MM.1S (cell line): ENCODE measurements at places on chromosomes 2 and 18.
A peak's percentile ranks its signal among the peaks of the same experiment; 100 is the strongest.

GRCh38 chr2:95342556-95343320 lies 45.6 kb downstream of the KCNIP3 start:
- DNase-seq = no peak

- no peak for DNase-seq
Measured at GRCh38 chr2:64492272-64492671, 31.9 kb upstream of the AFTPH start.

- no peak for DNase-seq
Measured at GRCh38 chr18:67597759-67598158, 81.2 kb upstream of the DSEL start.

DNA sequence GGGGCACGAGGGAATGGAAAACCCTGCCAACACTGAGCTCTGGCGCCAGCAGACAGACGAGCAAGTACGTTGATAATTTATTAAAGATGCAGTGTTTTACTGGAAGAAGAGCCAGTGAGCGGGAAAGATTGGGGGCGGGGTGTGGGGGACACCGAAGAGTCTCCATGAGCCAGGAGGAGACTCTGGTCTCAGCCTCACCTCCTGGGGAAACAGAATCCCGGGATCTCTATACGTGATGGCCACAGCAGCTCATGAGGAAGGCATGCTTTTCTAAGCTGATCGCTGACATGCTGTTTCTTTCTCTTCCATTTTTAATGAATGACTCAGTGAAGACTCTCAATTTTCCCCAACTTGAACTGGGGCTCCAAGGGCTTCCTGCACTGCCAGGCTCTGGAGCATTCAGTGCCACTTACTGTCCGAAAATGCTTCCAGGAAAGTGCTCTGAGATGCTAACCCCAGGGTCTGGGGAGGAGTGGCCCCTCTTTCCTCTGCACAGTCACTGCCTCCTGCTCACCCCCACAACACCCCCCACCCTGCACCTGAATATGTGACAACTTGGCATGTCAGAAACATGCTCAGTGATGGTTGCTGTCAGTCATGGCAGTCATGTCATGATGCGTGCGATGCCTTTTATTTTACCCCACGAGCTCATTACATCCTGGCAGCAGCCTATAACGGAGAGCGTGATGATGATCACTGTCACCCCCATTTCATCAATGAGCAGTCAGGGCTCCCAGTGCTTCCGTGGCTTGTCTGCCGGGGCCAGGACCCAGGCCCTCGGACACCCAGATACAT lies 164.2 kb upstream of the CAPN13 start:
- DNase-seq = no peak

- DNase-seq = no peak
Measured at GRCh38 chr2:113149553-113150257, 22.3 kb downstream of the IL1RN start.

DNA sequence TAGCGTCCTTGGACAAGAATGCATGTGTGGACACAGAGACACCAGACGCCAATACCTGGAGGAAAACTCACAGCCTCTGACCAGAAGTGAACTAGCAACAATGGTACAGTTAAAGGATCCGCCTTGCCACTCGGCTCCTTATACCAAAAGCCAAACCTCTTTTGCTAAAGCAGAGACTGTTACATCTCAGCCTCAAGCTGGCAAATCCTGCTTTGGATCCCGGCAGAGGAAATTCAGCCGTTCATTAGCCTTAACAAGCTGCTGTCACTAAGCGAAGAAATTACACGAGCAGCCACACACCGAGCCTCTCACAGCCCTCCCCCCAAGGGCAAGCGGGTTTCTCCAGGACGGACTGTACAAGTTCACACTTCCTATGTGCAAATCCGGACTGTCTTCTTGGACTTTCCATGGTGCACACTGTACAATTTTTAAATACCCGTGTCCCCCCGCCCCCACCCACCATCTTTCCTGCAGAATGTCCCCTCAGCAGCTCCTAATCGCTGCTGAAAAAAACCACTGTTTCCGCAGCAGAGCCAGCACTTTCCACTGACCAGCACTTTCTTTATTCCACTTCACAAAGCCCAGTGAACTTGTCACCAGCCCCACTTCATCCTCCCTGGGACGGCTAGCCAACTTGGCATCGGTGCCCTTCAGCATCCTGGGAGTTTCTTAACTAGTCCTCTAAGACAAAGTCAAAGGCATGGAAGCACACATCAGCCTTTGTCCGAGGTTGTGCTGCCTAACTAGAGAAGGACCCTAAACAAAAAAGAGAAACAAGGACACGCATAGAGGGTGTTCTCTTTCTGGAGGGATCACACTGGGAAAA lies 1.5 kb downstream of the KLF7 start:
- DNase-seq = peak; percentile 28

DNA sequence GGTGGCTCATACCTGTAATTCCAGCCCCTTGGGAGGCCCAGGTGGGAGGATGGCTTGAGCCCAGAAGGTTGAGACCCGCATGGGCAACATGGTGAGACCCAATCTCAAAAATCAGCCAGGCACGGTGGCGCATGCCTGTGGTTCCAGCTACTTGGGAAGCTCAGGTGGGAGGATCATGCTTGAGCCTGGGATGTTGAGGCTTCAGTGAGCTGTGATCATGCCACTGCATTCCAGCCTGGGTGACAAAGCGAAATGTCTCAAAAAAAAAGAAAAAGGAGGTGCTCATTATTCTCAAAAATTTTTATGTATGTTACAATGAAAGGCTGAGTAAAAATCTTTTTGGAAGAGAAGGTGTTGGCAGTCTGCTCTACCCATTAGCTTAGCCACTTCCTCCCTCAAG lies 106.8 kb downstream of the TSN start:
- no peak for DNase-seq

DNA sequence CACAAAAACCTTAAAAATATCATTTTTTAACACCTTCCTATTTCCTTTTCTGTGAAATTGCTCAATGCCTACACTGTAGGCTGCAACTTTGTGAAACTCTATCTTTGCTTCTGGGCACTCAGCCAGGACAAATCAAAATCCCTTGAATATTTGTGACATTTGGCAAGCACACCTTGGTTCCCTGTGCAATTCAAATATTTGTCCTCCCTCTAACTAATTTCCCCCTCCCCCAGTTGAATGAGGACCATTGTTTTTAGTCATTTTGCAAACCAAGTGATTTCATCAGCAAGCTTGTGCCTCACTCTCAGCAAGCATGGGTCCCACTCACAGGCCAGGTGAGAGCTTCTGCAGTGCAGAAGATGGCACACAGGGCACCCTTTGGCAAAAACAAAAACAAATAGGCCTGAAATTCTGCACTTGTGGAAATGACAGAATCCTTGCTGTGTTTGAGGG lies 541.5 kb downstream of the CNTNAP5 start:
- DNase-seq = no peak

GRCh38 chr2:12320991-12321641 lies 395.6 kb upstream of the TRIB2 start:
- no peak for DNase-seq

DNA sequence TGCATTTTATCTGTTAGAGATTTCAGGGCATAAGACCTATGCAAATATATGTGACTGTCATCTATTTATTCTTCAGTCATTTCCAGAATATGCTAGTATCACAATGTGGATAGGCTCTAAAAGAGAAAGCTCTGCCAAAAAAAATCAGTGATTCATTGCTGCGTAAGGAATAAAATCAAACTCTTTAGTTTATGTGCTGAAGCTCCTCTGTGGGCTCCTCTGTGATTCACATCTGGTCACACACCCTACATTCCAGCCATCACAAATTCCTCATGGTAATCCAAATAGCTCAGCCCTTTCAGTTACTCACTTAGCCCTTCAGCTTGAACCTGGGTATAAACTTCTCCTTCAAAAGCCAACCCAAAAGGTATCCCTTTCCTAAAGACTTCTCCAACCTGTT lies 21.4 kb downstream of the DLGAP1 start:
- DNase-seq = no peak

DNA sequence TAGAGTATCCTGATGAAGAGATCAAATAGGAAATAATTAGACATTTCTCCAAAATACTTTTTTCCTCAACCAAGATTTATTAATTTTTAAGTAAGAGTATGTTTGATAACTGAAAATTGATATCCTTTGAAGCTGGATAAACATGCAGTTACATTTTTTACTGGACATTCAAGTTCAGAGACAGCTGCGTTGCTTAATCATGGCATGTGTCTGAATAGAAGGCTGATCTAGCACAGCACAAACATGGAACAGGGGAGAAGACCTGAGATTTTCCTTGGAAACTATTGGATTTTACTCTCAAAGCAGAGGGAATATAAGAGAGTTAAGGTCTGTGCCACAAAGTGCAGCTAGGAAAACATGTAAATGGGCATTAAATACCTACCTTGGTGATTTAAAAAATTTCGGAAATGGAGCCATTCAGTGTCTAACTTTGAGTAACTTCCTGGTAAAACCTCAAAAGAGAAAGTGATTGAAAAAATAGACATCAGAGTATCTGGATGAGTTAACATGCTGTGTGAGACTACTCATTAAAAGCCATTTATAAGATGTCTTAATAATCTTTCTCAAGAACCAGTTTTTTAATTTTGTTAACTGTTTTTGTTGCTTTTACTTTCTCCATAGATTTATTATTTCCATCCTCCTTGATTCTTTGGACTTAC lies 31.8 kb downstream of the CRIM1 start:
- DNase-seq = no peak

DNA sequence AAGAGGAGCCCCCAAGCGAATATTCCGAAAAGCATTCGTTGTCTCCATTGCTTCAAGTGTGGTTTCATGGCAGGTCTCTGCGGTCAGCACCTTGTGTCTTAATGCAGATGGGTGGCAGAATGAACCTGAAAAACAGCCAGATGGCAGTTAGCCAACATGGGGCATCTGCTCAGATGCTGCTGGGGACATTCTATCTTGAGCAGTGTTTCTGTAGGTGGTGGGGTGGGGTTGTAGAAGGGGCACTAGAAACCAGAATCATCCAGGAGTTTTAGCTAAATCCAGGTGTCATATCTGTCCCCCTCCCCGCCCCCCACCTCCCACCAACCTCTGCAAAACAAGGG lies 42.1 kb downstream of the ST6GAL2 start:
- DNase-seq = peak; percentile 22

- no peak for DNase-seq
Measured at GRCh38 chr2:28326469-28326805, 66.2 kb upstream of the FOSL2 start.

GRCh38 chr2:74053959-74054715 lies 69.4 kb downstream of the TET3 start:
- no peak for DNase-seq

- no peak for DNase-seq
Measured at GRCh38 chr18:48571639-48572384, 33.0 kb downstream of the CTIF start.

DNA sequence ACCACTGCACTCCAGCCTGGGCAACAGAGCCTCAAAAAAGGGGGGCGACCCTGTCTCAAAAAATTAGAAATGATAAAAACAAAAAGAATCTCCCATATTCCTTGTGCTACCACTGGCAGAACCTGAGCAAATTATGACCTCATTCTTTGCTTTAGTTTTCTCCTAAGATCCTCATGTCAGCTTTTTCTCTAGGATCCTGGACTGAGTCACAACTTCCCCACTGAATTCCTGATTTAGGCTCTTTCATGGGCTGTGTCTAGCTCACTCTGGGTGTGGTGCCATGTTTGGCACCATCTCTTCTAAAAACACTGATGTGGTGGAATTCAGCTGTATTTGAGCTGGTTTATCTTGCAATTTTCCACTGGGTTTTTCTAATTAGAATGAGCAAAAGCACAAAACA lies 37.1 kb downstream of the EXOC6B start:
- DNase-seq = no peak

DNA sequence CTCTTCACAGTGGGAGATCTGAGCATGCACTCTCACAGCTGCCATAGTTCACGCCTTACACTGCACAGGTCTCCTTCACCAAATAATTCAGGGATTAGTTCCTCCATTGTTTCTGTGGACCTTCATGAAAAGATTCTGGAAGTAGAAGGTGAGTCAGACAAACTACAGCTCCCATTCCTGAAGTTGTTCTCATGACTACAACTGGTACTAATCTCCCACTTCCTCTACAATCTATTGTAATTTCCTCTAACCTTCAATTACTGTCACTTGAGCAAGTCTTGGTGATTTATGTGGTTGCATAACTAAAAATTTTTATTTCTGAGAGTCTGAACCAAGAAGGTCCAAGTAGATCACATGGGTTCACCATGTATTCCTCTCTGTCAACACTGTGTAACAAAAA lies 128.7 kb downstream of the XIRP2 start:
- DNase-seq = no peak

- DNase-seq = no peak
Measured at GRCh38 chr18:53004798-53005197, 664.8 kb downstream of the DCC start.

- DNase-seq = peak; percentile 35
Measured at GRCh38 chr2:100606726-100607343, 44.0 kb downstream of the PDCL3 start.

DNA sequence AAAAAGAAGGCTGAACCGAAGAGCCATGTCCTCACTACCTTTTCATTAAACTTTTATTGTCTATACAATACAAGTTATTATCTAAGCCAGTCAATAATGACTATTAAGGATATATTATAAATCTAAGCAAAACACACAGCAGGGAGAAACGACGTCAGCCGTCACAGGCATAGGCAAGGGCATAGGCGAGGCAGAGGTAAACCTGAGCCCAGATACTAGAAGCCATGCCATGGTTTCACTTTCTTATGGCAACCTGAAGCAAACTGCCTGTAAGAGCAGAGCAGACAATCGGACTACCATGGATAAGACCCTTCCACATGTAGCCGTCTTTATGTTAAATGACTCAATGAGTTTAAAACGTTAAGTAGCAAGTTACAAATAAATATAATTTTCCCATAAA lies 238.5 kb upstream of the ZNF521 start:
- no peak for DNase-seq

GRCh38 chr2:40317046-40317445 lies 134.8 kb downstream of the SLC8A1 start:
- DNase-seq = no peak

DNA sequence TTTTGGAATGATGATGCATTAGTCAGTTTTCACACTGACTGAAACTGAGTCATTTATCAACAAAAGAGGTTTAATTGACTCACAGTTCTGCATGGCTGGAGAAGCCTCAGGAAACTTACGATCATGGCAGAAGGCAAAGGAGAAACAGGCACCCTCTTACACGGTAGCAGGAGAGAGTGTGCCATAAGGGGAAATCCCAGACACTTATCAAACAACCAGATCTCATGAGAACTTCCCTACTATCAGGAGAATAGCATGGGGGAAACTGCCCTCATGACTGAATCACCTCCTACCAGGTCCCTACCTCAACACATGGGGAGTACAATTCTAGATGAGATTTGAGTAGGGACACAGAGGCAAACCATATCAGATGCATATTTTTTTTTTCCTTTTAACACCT lies 504.5 kb upstream of the VRK2 start:
- no peak for DNase-seq

DNA sequence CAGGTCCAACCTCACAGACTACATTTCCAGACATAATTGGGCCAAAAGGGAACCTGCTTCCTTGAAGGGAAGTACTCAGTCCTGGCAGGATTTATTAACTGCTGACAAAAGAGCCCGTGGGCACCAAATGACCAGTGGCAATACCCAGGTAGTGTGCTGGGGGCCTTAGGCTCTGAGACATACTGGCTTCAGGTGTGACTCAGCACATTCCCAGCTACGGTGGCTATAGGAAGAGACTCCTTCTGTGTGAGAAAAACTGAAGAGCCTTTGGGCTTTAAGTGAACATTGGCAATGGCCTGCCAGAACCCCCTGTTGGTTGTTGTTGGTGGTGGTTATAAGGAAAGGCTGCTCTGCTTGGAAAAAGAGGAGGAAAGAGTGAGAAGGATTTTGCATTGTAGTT lies 401.8 kb downstream of the KCNJ3 start:
- no peak for DNase-seq
